Glutamatergic neuron (in vitro differentiated cells): ENCODE measurements at places on chromosomes 1 and 21. TPM values are rescaled to one million over a fixed set of nuclear protein-coding genes. Genes with fewer than 3 reads are reported as not detected.

DNA sequence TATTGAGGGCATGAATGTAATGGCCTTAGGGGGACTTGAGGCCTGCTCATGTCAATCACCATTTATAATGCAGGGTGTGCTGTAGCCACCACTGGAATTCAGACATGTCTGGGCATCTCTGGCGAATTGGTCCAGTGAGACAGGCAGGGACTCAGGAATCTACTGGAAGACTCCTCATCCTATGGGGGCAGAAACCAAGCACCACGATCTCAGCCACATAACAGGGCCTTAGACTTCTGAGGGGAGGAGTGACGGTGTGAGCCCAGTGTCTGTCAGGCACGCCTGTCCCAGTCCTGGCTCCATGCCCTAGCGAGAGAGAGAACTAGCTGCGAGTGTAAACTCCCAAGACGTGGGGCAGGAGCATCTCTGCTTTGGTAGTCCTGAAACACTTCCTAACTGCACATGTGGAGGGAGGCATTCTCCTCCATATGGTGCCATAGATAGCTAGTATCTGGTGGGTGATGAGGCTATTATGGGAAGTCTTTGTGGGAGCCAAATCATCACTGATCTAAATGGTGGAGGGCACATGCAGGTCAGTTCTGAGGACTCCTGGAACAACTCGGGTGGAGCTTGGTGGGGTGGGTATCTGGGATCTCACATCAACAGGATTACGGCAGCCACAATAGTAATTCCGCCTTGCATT lies 29.8 kb upstream of the KIAA0040 start:
- no peak for DNase-seq

GRCh38 chr21:17523007-17523451 lies 10.2 kb downstream of the CXADR start:
- DNase-seq, result no peak

- DNase-seq, result no peak
Observed at GRCh38 chr1:211267204-211267857, 8.2 kb downstream of the RCOR3 start.

DNA sequence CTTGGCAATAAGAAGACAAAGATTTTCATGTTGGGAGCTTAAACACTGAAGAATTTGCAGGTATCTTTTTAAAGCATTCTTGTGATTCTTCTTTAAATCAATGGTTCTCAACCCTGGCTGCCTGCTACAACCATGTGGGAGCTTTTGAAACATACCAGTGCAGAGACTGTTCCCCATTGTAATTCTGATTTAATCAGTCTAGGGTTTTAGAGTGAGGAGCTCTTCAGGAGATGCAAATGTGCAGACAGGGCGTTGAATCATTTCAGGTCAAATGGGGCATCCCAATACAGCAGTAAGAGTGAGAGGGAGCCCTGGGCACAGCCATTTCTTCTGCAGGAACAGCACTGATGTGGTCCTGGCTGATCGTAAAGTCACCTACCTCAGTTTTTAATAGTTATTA lies 24.3 kb downstream of the KCNJ6 start:
- DNase-seq, result no peak

Gene SLC35D1
- 2.7 TPM for total RNA-seq

DNA sequence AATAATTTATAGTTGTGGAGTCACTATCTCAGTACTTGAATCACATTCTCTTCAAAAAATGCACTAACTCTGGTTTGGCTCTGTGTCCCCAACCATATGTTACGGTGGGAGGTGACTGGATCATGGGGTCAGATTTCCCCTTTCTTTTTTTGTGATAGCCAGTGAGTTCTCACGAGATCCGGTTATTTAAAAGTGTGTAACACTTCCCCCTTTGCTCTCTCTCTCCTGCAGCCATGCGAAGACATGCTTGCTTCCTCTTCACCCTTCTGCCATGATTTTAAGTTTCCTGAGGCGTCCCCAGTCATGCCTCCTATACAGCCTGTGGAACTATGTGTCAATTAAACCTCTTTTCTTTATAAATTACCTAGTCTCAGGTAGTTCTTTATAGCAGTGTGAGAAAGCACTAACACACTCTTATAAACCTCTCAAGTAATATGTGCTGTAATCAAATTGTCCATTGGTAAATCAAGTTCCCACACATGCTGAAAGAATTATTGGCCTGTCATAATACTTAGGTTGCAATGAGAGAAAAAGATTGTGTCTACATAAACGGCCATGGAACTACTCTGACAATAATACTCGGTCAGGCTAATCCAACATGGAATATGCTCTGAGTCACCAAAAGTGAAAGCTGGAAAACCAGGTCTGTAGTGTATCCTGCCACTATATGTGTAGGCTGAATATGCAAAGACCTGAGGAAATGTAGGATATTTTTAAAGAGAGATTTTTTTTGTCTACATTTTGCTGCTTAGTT lies 107.5 kb downstream of the SLC44A5 start:
- DNase-seq, result no peak

GRCh38 chr1:207049974-207050391 lies 1.0 kb downstream of the YOD1 start:
- no peak for DNase-seq

- DNase-seq, result no peak
Observed at GRCh38 chr1:200483491-200484143, 73.8 kb upstream of the ZNF281 start.

- no peak for DNase-seq
Observed at GRCh38 chr1:28102189-28102588, 13.8 kb upstream of the EYA3 start.

Gene AGL
- 20.4 TPM for total RNA-seq

- DNase-seq, result no peak
Observed at GRCh38 chr1:53139951-53140361, 2.5 kb downstream of the SLC1A7 start.

Gene CYP4A22
- total RNA-seq, result 0.17 TPM

- no peak for DNase-seq
Observed at GRCh38 chr21:26212220-26212619, 41.6 kb upstream of the APP start.

Gene PDPN
- 4.8 TPM for total RNA-seq
